HTR-8/SVneo (cell line): ENCODE measurements at places on chromosomes 1 and 21.

DNA sequence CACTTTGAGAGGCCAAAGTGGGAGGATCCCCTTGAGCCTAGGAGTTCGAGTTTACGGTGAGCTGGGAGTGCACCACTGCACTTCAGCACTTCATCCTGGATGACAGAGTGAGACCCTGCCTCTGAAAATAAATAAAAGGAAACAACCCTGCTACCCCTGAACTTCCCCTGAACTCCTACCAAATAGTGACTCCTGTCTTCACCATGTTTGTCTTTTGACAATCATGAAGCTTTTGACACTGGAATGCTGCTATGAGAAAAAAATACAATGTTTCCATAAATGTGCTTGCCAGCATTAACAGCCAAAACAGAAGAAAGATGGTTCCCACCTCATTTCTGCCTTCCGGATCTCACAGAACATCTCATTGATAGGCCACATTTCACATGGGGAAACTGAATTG lies 10.4 kb downstream of the ZBTB8A start:
- no peak for DNase-seq

- peak; percentile 94 for DNase-seq
Measured at GRCh38 chr21:33894736-33895288, 20.8 kb downstream of the ATP5PO start.

DNA sequence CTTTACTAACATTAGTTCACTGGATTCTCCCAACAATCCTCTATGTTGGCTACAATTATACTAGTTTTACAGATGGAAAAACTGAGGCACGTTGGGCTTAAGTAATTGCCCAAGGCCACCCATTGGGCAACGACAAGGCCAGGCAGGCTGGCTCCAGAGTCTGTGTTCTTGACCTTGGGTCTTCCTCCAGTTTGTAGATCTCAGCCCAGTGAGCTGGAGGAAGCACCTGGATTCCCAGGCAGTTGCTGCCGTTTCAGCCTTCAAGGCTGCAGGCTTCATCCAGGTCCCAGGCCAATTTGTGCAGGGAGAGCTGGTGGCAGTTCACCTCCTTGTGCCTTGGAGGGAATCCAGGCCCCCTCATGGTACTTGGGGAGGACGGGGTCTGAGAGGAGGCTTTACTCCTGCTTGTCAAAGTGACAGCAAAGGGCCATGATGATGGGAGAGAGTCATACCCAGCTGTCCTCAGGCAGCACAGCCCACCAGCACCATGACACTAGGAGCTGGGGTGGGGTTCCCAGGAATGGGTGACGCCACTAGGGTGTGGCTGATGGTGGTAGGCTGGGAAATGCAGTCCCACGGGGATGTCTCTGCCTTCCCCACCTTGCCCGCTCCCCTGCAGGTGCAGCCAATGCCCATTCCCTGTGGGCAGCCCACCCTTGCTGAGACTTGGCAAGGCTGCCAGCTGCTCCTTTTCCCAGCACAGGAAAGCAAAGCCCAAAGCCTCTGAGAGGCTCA lies 27.1 kb downstream of the PKP1 start:
- no peak for DNase-seq

GRCh38 chr1:205783904-205784303 lies 8.6 kb upstream of the RAB29 start:
- DNase-seq, result no peak

DNA sequence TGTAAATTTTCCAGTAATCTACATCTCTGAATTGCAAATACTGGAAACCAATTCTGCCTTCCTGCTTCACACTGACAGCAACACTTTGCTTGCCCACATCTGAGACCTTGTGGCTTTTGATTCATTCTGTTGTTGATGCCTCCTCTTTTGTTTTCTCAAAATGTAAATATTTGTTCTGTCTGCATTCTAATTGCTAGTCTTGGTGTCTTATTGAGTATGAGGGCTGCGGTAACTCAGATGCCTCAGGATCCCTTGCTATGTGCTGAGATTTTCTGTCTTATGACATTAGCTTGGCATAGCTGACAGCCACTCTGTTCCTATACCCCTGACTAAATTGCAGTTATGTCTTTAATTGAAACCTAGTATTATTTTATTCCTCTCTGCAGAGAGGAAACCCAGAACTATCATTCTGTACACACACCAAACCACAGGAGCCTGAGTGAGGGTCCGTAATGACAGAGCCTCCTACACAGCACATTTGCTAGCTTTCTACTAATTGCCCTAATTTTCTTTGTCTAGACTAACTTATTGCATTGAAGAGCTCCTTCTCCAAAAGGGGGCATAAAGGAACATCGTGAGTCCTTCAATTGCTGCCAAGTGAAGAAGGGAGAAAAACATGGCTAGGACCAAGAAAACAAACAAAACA lies 72.1 kb downstream of the GREM2 start:
- DNase-seq, result no peak
